ENCODE measurements at places on chromosomes 16 and 17.

GRCh38 chr17:18382441-18383078, 5.0 kb downstream of the EVPLL start:
- no peak for DNase-seq

GRCh38 chr17:59652119-59652518, 32.4 kb downstream of the CLTC start:
- DNase-seq, result no peak

DNA sequence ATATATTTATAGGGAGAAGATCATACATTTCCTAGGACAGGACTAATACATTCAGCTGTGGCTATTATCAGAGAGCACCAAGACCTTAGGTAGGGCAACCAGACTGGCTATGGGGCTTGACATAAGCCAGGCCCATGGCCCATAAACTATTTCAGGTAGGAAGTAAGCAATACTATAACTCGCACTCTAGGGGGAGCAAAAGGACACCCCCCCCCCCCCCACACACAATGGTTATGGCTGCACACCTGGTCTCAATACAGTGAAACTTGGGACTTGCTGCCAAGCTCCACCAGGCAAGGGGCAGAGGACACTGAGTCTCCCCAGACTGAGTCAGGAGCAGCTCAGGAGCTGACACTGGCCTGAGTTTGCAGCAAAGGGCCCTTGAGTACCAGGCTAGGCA, 348.9 kb upstream of the ASIC2 start:
- DNase-seq, result no peak

- no peak for DNase-seq
These were observed 238.3 kb downstream of the CPPED1 start for GRCh38 chr16:12565423-12565822.

DNA sequence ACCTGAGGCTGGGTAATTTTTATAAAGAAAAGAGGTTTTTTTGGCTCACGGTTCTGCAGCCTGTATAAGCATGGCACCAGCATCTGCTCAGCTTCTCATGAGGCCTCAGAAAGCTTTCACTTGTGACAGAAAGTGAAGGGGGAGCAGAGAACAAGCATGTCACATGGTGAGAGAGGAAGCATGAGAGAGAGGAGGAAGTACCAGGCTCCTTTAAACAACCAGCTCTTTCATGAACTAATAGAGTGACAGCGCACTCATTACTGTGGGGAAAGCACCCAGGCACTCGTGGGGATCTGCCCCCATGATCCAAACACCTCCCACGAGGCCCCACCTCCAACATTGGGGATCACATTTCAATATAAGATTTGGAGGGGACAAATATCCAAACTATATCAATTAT, 86.8 kb downstream of the USP32 start:
- no peak for DNase-seq

GRCh38 chr17:16944334-16945135, 27.4 kb downstream of the TNFRSF13B start:
- no peak for DNase-seq

- DNase-seq, result no peak
These were observed 84.6 kb upstream of the ERCC4 start for GRCh38 chr16:13835387-13835786.

DNA sequence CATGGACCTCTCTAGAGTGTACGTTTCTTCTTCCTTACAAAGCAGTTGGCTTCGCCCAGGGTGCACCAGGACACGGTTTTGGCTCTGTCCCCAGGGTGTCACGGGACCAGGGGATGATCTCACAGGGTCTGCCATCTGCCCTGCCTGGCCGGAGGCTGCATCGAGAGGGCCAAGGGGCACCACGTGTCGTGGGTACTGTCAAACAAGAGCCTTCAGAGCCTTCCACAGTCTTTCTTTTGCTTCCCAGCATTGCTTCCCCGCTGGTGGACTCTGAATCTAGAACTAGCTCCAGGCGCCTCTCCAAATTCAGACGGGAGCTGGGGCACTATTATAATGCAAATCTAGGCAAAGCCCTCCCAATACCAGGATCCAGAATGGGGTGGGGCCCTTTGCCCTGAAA, 47.9 kb downstream of the MAPT start:
- DNase-seq, result no peak

DNA sequence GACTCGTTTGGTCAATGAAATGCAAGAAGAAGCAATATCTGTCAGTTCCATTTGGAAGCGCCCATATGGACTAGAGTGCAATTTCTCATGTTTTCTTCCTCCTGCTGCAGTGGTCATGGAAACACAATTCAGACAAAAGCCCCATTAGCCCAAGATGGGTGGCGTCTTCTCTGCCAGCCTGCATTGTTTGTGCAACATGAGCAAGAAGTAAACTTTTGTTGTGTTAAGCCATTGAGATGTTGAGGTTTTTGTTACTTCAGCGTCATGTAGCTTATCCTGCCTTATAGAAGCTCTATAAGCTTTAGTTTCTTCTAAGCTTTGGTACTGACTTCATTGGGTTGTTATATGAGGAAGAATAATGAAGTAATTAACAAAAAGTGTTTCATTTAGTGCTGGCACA, 137.4 kb downstream of the NPIPB5 start:
- DNase-seq, result no peak
